Aorta (tissue), 5 donors: ENCODE measurements at places on chromosomes 7 and 10. TPM values are rescaled to one million over a fixed set of nuclear protein-coding genes. Genes with fewer than 3 reads are reported as not detected.
A peak's percentile ranks its signal among the peaks of the same experiment; 100 is the strongest.

- DNase-seq, result no peak
These were observed 280 bp downstream of the DNAAF5 start for GRCh38 chr7:726854-727103.

DNA sequence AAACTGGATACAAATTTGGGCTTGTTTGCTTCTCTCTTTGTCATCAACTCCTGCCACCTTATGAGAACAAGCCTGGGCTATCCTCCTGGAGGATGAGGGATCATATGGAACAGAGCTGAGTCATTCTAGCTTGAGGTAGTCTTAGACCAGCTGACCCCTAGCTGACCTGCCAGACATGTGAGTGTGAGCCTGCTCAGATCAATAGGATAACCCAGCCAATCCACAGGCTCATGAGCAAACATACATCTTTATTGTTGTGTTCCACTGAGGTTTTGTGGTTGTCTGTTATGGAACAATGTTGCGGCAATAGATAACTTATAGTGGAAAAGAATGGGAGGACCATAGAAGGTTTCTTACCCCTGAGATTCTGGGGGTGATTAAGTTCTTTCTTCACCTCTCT is 54.5 kb upstream of the FAM180A start:
- no peak for DNase-seq

DNA sequence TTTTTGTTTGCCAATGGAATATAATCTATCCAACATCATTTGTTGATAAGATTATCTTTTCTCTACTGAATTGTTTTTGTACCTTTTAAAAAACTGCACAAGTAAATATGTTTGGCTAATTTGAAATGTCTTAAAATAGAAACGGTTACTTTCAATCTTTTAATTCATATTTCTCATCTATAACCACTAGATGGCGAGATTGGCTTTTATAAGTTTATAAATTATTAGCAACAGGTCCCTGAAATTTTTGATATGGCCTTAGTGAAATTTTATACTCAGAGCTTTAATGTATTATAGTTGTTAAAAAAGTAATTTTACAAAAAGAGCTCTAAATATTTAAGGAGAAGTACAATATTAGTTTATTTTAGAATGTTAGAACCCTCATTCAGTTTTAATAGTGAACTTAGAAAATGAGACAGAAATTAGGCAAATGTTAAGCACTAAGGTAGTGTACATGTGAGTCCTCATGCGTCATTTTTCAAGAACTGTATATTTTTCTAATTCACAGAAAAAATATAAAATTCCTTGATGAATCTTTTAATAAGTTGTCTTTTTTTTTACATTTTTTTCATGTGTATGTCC is 592.5 kb downstream of the ARL4A start:
- DNase-seq, result no peak

PSAP gene
- 995 TPM for total RNA-seq

SMKR1 gene
- not detected for total RNA-seq

DNA sequence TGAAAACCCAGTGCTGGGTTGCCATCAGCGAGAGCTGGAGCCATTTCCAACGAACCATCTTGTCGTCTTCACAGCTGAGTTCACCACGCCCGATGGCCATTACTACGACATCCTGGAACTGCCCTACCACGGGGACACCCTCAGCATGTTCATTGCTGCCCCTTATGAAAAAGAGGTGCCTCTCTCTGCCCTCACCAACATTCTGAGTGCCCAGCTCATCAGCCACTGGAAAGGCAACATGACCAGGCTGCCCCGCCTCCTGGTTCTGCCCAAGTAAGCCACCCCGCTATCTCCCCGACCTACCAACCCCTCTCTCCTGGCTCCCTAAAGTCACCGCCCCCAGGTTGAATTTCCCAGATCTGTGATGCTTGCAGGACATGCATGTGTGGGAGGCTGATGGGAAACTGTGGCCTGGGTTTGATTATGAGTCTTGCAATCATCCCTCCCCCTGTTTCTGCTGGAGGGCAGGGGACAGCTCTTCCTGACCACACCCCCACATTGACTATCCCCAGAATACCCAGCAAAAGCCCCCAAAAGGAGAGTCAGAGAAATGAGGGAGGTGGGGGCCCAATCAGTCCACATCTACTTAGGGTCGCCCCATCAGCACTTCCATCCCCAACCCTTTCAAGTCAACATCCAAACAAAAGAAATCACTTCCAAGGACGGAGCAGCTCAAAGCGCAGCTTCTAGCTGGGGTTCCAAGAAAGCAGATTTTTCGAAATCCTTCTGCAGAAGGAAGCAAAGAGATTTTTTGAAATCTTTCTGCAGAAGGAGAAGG is 6.9 kb downstream of the SERPINE1 start:
- DNase-seq, result no peak

- DNase-seq, result no peak
These were observed 156.2 kb upstream of the PTER start for GRCh38 chr10:16280595-16280994.

NDUFB8 gene
- 127 TPM for total RNA-seq

GRID2IP gene
- total RNA-seq, result 0.16 TPM

CYP2E1 gene
- total RNA-seq, result 3.4 TPM

HOXA7 gene
- total RNA-seq, result 4.7 TPM

PPP1R9A gene
- 7.4 TPM for total RNA-seq

GRCh38 chr7:20440472-20441105 is 109.9 kb downstream of the ITGB8 start:
- no peak for DNase-seq

- DNase-seq, result no peak
These were observed 977.2 kb downstream of the LRMDA start for GRCh38 chr10:76408646-76409045.

CRPPA gene
- 2.1 TPM for total RNA-seq

DNA sequence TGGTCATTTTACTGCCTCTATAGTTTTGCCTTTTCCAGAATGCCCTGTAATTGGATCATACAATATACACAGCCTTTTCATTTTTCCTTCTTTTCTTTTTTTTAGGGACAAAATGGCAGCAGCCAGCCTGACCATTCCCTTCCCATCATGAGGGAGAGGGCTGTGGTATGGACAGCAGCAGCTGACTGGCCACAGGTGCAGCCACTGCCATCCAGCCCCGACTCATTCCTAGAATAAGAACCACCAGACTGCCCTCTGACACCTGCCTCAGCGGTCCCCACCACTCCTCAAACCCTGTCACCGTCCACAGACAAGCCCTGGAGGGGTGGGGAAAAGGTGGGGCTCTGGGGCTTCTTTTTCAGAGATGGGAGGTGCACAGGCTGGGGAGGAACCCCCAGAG is 92.8 kb downstream of the EPDR1 start:
- peak; percentile 23 for DNase-seq
